ENCODE measurements at places on chromosomes 3 and 15.

GRCh38 chr15:89362203-89363101 is 27.8 kb upstream of the POLG start:
- peak; percentile 35 for DNase-seq

- no peak for DNase-seq
Observed at GRCh38 chr15:68427366-68427765, 4.6 kb downstream of the ITGA11 start.

DNA sequence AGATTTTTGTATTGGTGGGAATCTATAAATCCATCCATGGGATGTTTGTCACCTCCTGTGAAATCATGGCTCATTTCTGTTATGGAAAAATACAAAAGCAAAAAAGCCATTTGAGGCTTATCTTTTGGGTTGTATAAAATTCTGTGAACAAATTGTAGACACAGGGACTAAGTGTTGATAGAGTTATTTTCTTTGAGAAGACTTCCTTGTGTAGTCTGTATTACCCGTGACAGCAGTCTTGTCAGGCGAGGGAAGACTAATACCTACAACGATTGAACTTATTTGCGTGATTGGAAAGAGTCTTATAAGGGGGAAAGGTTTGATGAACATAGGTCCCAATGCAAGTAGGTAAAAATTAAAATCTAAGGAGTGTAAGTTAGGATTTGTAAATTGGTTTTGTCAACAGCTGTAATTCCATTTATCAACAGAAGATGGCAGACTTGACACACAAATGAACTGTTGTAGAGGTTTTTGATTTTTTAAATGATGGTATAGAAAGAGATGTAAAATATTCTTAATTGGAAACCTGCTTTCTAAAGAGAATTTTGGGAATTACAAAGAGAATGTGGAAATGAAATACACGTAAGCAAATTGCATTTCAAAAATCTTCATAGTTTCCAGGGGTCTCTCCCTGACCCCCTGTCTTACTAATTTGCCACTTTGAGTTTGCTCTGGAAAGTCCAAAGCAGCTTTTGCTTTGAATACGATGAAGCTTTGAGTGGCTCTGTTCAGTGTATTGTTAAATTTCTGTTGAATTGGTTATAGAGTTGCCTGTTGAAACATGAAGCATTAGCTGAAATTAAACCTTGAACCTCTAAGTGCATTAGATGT is 33.2 kb downstream of the SLC25A26 start:
- no peak for DNase-seq

GRCh38 chr3:29534006-29534405 is 253.1 kb downstream of the RBMS3 start:
- no peak for DNase-seq

- no peak for DNase-seq
Observed at GRCh38 chr15:72184165-72184811, 13.3 kb downstream of the GRAMD2A start.

- DNase-seq: no peak
Observed at GRCh38 chr3:196082619-196082971, 705 bp upstream of the TFRC start.

DNA sequence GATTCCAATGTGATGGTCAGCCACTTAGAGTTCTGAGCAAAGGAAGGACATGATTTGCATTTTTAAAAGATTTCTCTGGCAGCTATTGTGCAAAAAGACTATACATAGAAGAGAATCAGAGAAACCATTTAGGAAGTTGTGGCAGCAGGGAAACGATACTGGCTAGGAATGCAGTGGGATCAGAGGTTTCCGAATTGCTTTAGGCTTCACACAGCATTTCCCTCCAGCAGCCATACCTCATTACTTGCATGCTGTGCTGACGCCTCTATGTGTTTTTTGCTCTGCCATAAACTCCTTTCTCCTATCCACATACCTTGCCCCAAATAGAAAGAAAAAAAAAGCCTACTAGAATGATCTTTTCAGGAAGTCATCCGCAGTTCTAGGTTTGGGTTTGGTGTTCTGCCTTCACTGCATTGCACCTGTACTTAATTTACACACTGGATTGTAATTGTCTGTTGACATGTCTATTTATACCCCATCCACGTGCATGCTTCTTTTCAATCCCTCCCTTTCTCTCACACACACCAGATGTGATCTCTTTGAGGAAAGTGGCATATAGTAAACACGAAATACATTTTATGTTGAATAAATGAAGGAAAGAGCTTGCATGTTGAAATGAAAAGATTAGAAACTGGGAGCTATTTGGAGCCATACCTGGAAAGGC is 860.3 kb upstream of the SEMA6D start:
- no peak for DNase-seq

DNA sequence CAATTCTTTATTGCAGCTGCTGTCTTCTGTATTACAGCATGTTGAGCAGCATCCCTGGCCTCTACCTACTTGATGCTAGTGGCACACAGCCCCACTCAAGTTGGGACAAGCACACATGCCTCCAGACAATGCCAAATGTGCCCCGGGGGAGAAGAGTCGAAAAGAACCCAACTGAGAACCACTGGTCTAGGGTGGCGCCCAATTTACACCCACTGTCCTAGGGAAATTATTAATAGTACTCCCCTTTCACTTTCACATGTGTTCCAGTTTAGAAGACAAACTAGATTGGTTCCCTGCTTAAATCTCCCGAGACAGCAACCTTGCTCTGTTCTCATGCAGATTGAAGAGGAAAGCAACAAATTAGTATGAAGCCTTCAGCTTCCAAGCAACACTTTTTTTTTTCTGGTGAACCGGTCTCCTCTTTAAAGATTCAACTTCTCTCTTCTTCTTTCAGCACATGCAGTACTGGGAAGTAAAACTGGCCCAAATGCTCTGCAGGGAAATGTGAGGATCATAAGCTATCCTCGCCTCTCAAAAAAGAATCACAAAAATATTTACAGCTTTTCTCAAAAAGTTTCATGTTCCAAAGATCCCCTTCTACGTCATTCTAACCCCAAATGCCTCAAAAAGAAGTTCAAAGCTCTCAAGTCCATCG is 823.9 kb upstream of the CFAP20DC start:
- no peak for DNase-seq

GRCh38 chr3:177607589-177607988 is 410.3 kb upstream of the TBL1XR1 start:
- no peak for DNase-seq

DNA sequence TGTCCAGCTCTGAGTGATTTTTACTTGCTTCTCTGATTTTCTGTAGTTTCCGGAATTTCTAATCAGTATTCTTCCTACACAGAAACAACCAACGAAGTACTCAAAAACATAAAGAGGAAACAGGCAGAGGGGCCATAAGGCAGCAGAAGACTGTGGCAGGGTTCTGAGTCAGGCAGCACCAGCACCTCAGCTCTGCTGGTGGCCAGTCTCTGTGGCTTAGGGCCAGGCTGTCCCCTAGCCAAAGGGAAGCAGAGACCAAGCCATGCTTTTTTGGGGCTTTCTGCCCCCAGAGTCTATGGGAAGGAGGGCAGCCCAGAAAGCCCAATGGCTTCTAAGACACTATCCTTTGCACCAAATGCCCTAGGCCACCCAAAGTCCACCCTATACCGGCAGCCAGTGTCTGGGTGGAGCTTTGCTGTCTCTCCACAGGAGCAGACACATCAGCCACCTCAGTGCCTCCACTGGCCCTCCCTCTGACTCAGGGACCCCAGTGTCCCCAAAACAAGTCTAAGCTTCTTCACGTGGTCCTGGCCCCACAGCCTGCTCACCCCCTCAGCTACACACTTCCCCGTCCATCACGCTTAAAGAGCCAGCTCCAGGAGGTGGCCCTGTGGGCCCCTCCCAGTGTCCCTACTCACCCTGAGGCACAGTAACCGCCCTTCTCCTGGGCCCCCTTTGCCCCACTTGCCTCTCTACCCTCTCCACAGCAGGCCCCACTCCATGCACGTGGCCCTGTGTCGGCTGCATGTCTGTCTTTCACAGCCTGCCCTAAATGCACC is 46.2 kb downstream of the CCDC12 start:
- no peak for DNase-seq

GRCh38 chr3:19348941-19349564 is 200.7 kb downstream of the KCNH8 start:
- no peak for DNase-seq

GRCh38 chr3:128849911-128850455 is 29.4 kb upstream of the ACAD9 start:
- DNase-seq: no peak

DNA sequence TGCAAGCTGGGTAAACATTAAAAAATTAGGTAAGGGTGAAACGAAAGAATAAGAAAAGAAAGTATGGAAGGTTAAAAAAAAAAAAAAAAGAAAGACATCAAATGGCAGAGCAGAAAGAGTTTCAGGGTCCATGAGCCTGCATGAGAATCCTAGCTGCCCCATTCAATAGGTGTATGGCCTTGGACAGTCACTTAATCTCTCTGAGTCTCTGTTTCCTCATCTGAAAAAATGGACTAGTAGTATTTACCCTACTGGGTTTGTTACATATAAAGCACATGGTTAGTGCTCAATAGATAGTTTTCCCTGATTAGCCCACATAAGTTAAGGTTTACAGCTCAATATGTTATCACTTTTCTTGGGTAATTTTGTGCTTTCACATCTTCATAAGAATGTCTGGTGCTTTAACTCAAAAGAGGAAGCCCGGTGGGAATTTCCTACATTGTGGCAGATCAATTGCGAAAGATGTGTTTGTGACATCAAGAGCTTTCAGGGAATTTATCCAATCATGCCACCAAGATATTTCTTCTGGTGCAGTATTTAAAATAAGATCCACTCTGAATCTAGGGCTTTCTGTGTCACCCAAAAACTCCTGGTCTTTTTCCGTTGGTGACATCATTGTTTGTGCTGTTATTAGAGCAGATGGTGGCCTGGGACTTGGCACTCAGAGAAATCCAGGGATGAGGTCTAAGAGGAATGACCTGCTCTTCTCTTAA is 57.2 kb upstream of the UBE2E1 start:
- DNase-seq: no peak

DNA sequence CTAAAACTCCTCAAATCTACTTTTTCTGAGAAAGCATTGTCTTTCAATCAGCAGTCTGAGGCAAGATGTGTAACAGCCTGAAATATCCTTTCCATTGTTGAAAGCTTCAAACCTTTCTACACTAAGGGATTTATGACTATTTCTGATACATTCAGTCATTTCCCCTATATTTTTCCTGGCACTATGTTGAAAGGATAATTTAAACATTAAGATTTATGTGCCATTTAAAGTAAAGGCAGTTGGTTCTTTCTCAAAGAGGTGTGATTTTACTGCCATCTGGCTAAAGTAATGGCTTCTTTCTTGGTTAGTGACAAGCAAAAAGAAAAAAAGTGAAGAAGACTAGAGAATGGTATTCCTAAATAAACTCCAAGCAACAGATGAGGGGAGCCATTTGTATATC is 249.6 kb upstream of the COL8A1 start:
- no peak for DNase-seq

DNA sequence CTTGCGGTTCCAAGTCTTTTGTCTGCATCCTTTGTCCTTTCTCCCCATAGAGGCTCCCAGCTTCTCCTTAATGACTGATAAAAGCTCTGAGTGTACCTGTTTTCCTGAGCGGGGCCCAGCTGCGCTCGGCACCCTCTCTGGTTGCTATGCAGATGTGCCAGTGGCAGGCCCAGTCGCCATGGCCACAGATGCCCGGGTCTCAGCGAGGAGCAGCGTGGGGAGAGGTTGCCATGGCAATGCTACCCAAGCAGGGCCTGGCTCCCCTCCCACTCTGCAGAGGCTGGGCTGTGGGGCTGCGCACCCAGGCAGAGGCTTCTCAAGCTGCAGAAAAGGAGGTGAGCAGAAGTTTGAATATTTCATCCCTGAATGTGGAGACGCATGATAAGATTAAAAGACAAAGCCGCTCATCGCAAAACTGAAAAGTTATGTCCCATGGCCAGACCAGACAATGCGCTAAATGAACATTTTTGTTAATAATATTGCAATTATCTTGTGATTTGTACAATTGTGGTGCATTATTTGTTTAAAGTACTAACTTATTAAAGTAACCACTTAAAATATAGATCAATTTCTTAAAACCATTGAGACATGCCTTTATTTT is 66.1 kb downstream of the TPRA1 start:
- peak; percentile 64 for DNase-seq

Measured in NCI-H187 (cell line).